ENCODE measurements at places on chromosomes 13 and 19.

- no peak for DNase-seq
Observed at GRCh38 chr19:9128171-9128570, 1.4 kb upstream of the OR7G3 start.

DNA sequence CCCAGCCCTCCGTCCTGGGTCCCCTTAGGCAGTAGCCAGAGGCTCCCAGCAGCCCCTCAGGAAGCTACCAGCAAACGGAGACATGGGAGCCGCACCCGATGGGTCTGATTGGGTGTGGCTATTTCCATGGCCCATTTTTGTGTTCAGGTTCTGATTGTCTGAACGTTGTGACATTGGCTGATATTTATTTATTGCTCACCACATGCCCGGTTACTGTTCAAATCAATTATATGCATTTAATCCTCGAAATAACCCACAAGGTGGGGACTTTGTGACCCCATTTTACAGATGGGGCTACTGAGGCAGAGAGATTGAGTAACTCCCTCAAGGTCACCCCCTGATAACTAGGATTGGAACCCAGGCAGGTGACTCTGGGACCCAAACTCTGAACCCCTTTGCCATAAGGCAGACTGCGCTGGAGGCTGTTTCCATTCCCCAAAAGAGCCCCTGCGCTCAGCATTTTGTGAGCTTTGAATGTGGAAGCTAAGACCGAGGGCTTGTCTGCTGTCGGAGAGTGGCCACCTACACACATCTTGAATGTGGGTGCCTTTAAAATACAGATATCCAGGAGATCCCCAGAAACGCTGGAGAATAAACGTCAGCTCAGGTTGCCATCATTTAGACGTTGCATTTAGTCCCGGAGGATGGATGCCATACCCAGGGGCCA lies 13.6 kb upstream of the MCF2L start:
- DNase-seq: no peak

DNA sequence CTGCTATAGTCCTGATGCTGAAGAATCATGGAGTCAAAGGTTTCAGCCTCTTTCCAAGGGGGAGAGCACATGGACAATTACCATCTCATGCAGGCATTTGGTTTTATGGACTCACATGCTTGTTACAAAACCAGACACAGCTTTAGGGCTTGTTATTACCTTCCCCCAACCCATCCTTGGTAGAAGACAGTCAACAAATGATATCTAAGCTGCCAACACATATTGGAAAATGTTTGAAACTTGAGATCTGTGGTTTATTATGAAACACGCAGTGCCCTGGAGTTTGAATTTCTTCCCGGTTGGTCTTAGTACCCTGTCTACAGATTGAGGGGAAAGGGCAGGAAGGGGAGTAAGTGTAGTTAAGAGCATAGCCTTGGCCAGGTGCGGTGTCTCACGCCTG lies 12.5 kb upstream of the CYP2A6 start:
- no peak for DNase-seq

DNA sequence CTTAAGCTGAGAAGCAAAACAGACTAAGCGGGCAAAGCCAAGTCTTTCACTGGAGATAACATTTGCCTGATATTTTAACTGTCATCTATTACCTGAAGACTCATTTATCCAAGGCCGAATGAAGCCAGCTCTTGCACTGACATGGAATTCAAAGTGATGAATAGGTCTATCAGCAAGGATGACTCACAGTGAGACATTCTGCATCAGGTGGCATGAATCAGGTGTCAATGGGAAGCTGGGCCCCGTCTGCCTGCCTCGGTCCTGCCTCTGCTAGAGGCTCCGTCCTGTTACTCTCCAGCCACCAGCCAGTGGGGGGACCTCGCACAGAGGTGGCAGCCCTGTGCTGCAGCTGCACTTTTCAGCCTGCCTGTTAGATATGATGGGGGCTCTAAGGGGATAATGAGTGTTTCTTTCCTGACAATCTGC lies 23.5 kb downstream of the STARD13 start:
- peak; percentile 76 for DNase-seq

GRCh38 chr13:49319951-49320350 lies 72.2 kb downstream of the CDADC1 start:
- no peak for DNase-seq

DNA sequence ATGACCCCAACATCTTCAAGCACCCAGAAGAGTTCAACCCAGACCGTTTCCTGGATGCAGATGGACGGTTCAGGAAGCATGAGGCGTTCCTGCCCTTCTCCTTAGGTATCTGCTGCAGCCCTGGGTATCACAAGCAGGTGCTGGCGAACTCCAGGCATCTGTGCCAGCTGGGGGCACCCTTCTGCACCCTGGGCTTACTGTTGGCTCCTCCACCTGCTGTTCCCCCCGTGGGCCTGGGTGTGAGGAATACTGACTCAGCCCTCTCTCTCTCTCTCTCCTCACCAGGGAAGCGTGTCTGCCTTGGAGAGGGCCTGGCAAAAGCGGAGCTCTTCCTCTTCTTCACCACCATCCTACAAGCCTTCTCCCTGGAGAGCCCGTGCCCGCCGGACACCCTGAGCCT lies 13.0 kb downstream of the CYP2S1 start:
- no peak for DNase-seq

DNA sequence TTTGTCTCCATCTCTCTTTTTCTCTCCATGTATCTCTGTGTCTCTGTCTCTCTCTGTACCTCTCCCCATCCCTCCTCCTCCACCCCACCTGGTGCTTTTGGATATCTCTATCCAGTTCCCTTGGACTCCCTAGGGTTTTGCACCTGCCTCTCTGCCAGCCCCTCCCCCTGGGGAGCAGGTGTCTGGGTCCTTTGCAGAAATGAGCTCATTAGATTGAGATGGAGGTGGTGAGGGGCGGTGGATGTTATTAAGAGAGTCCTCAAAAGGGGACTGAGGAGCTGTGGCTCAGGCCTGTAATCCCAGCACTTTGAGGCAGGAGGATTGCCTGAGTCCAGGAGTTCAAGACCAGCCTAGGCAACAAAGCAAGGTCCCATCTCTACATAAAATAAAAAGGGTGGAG lies 2.1 kb downstream of the KCNN4 start:
- DNase-seq: no peak

- DNase-seq: no peak
Observed at GRCh38 chr13:77056382-77056781, 29.4 kb upstream of the FBXL3 start.

DNA sequence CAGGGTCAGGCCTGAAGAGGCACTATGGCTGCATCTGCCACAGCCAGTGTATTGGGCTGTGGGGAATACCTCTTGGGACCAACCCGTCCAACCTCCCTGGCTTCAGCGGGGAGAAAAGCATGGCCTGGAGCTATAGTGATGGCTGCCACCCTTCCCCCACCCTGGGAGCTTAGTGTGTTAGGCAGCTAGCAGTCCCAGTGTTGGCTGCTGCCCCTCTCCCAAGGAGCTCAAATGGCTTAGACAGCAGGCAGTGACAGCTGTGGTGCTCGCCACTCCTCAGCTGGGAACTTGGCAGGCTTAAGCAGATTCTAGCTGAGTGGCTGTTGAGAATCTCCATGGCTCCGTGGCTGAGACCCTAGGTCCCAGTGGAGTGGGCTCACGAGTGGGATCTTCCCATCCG lies 19.7 kb downstream of the ACOD1 start:
- no peak for DNase-seq

GRCh38 chr19:54168174-54168917 lies 4.6 kb downstream of the TMC4 start:
- DNase-seq: peak; percentile 45

GRCh38 chr13:40221131-40221459 lies 445.3 kb downstream of the FOXO1 start:
- DNase-seq: no peak

- no peak for DNase-seq
Observed at GRCh38 chr19:48274173-48274572, 4.3 kb downstream of the ZNF114 start.

Data from astrocyte (in vitro differentiated cells and primary cell).